SW480 (cell line): ENCODE measurements at places on chromosomes 3 and 15.

DNA sequence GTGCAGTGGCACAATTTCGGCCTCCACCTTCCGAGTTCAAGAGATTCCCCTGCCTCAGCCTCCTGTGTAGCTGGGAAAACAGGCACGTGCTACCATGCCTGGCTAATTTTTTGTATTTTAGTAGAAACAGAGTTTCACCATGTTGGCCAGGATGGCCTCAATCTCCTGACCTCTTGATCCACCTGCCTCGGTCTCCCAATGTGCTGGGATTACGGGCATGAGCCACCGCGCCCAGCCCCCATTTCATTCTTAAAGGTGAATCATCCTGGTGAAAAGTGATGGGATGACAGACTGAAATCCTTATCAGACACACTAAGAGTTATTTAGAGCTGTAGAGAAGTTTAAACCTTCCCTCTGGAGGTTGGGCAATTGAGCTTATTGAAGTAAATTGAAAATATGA, 24.1 kb upstream of the SERPINI2 start:
- DNase-seq = no peak

GRCh38 chr3:188490416-188490815, 336.5 kb downstream of the LPP start:
- DNase-seq = no peak

- DNase-seq = no peak
Measured at GRCh38 chr3:110575702-110576101, 495.9 kb upstream of the NECTIN3 start.

DNA sequence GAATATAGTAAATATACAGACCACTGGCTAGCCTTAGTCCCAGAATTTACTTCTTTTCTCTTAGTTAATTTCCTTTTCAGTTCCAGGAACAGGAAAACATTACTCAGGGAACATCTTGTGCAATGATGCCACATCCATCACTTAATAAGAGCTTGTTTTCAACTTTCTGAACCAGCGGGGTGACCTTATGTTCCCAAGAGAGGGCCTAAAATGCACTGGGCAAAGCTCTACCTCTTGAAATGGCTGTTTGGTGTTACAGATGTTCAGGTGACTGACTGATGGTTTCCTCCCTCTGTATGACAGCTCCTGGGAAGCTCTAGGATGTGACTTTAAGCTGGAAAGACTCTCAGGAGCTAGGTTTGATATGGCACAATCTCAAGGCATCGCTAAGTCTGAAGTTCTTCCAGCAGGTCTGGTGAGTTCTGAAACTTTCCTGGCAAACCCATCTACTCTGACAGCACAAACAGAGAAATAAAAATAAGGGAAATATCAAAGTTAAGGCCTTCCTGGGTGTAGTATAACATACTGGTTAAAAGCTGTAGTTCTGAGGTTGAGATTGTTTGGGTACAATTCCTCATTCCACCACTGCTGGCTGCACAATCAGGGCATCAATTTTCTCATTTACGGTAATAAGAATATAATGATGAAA, 98.6 kb downstream of the ZIC1 start:
- DNase-seq = no peak

- DNase-seq = no peak
Measured at GRCh38 chr3:54366007-54366750, 243.8 kb downstream of the CACNA2D3 start.
